ENCODE measurements at places on chromosomes 7 and 10.

- DNase-seq, result no peak
These were observed 38.8 kb downstream of the MGAM2 start for GRCh38 chr7:142150356-142150755.

GRCh38 chr7:136023134-136023869 is 46.1 kb upstream of the MTPN start:
- no peak for DNase-seq

- no peak for DNase-seq
These were observed 45.4 kb downstream of the DOCK4 start for GRCh38 chr7:112160771-112161150.

- DNase-seq, result no peak
These were observed 244.4 kb downstream of the RPS24 start for GRCh38 chr10:78278058-78278404.

GRCh38 chr7:108114117-108114841 is 15.9 kb downstream of the LAMB4 start:
- DNase-seq, result no peak
